Sigmoid colon (tissue), 7 donors: ENCODE measurements at places on chromosomes 7 and 10. TPM values are rescaled to one million over a fixed set of nuclear protein-coding genes. Genes with fewer than 3 reads are reported as not detected.
A peak's percentile ranks its signal among the peaks of the same experiment; 100 is the strongest.

DNA sequence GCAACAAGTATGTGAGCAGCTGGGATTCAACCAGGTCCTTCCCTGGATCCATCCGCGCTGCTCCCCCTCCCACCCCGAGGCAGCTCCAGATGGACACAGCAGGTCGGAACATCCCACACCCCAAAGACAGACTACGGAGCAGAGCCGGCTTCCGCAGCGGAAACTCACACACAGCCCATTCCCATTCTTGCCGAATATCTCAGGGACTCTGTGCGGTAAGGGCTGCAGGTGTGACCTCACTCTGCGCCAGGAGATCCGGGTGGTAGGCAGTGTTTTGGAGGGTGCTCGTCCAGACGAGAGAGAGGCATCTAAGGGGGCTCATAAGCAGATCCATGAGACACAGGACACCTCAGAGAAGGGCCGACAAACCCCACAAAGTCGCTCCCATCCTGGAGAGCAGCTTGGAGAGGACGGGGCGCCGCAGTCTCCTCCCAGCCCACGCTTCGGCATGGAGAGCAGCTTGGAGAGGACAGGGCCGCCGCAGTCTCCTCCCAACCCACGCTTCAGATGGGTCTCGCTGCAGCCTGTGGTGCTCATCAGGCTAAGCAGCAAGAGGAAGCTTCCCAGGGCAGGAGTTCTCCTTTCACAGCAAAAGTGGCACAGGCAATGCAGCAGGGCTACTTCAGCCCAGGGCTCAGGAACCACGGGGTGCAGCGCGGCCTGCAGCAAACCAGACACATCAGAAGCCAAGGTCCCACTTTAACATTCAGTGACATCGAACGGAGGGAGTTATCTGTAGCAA lies 179.9 kb downstream of the DIP2C start:
- H3K4me1 ChIP-seq = peaks cover 65% of the 10 kb centered on the region
- no peaks in the 10 kb centered on the region for H3K27me3 ChIP-seq
- no peaks in the 10 kb centered on the region for H3K36me3 ChIP-seq
- H3K4me3 ChIP-seq = no peak overlapping the region

- DNase-seq = no peak
- peaks cover 16% of the 10 kb centered on the region for H3K4me1 ChIP-seq
- no peaks in the 10 kb centered on the region for H3K27me3 ChIP-seq
- no peak overlapping the region for H3K4me3 ChIP-seq
- H3K36me3 ChIP-seq = no peaks in the 10 kb centered on the region
Measured at GRCh38 chr7:92647011-92647625, 56.9 kb upstream of the FAM133B start.

GRCh38 chr7:139774376-139774775 lies 3.4 kb downstream of the HIPK2 start:
- H3K27me3 ChIP-seq = no peaks in the 10 kb centered on the region
- no peak overlapping the region for H3K27ac ChIP-seq
- DNase-seq = no peak
- H3K4me1 ChIP-seq = peaks cover 21% of the 10 kb centered on the region
- no peaks in the 10 kb centered on the region for H3K36me3 ChIP-seq

DNA sequence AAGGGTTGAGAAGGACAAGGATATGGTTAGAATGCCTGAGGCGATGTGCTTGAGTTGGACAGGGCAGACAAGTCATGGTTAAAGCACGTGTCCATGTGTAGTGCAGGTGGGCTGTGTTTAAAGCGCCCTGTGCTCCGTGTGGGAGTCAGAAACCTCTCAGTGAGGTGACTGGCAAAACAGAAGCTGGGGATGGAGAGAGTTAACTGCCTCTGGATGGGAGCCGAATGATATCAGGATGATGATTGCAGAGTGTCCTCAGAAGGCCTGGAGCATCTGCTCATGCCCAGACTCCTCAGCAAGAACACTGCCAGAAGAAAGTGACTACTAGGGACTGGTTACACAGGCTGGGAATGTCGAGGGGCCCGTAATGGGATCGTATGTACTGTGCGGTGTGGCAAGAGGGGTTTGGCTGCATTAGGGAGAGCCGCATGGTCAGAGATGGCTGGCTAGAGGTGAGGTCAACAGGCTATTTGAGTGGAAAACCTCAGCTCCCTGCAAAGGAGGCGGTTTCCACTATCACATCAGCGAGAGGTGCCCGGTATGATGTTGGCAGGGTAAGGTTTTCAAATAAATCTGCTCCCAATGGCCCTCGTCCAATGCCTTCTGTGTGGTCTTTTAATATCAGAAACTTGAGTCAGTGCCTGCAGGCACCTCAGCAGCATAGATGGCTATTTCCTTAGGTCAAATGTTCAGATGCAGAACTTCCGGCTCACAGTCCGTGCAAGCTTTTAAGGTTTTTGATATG lies 26.1 kb upstream of the MRC1 start:
- no peak overlapping the region for H3K4me3 ChIP-seq
- no peaks in the 10 kb centered on the region for H3K36me3 ChIP-seq
- no peak for DNase-seq
- peaks cover 12% of the 10 kb centered on the region for H3K4me1 ChIP-seq
- H3K27ac ChIP-seq = no peak overlapping the region

- no peak for DNase-seq
- H3K4me1 ChIP-seq = no peaks in the 10 kb centered on the region
- no peaks in the 10 kb centered on the region for H3K27me3 ChIP-seq
Measured at GRCh38 chr7:157253850-157254249, 83.0 kb upstream of the DNAJB6 start.

GRCh38 chr10:3105905-3106304 lies 38.6 kb downstream of the PFKP start:
- H3K4me1 ChIP-seq = peaks cover 7% of the 10 kb centered on the region
- no peak overlapping the region for H3K27ac ChIP-seq

GRCh38 chr10:122164815-122165483 lies 106.1 kb upstream of the BTBD16 start:
- peaks cover 64% of the 10 kb centered on the region for H3K4me1 ChIP-seq
- H3K27ac ChIP-seq = peak overlapping the region; percentile 46
- no peaks in the 10 kb centered on the region for H3K36me3 ChIP-seq
- no peak for DNase-seq
- H3K27me3 ChIP-seq = no peaks in the 10 kb centered on the region

DNA sequence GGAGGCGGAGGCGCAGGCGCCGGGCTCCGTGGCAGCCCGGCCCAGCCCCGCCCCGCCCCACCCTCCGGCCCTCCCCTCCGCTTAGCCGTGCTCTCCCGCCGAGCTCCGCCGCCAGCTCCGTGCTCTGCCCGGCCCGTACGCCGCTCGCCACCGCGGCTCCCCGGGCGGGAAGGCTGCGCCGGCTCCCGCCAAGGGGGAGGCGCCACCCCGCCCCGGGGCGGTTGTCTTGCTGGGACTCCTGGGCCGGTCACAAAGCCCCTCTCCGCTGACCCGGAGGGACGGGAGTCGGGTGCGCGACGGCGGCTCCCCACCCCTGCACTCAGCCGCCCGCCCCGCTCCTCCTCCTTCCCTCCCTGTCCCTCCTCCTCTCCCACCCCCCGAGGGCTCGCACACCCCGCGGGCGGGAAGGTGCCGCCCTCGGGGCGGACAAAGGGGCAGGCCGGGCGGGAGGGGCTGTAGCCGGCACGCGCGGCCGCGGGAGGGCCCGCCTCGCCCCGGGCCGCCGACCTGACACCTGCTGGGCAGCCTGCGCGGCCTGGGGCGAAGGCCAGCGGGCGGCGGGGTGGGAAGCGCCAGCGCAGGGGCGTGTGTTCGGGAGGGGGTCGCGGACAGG lies 11.5 kb upstream of the SP8 start:
- no peak for DNase-seq
- no peak overlapping the region for H3K27ac ChIP-seq
- H3K4me3 ChIP-seq = peak overlapping the region; percentile 37
- H3K36me3 ChIP-seq = no peaks in the 10 kb centered on the region

- H3K4me3 ChIP-seq = no peak overlapping the region
- no peaks in the 10 kb centered on the region for H3K36me3 ChIP-seq
- no peaks in the 10 kb centered on the region for H3K4me1 ChIP-seq
Measured at GRCh38 chr7:54560723-54561122, 18.5 kb downstream of the VSTM2A start.

DNA sequence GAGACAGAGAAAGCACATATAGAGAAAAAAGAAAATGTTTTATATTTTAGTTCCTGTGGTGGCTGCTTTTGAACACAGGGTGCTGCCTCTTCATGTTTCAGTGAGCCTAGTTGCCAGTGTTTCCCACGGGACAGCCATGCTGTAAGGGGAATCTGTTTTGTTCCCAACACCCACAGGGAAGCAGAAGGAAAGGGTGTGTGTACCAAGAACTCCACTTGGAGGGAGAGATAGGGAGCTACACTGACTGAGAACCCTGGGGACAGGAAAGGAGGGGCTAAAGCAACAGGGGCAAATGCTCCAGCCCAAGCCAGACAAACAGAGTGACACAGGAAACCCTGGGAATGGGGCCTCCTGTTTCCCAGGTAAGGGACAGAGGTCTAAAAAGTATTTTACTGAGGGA lies 40.2 kb downstream of the FRMPD2 start:
- H3K4me1 ChIP-seq = no peaks in the 10 kb centered on the region
- no peaks in the 10 kb centered on the region for H3K36me3 ChIP-seq
- H3K27ac ChIP-seq = no peak overlapping the region
- no peak for DNase-seq

DNA sequence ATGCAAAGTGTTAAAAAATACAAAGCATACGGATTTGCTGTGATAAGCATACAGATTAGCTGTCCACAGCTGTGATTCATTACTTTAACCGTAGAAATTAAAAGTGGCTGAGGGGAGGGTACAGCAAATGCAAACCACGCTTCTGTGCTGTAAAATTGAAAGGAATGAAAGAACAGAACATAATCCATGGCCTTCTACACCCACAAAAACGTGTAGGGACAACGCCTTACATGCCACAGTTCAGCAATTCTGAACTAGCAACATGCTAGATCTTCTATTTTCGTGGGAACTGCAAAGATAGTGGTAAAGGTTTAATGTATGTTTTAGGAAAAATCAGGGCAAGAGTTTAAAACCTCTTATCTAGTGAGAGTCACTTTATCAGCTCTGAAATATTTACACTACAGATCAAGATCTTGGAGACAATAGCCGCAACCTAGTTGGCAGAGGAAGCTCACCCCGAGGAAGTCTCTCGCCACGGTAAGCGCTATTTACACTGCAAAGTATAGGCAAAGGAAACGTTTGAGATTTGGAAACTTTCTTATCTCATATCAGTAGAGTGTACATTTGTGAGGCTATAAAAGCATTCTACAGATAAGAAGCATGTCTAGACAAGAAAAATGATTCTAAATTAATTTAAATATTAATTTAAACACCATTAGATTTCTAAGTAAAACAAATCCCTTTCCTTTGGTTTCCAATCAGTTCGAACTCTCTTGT lies 193.6 kb downstream of the MLLT10 start:
- no peak for DNase-seq
- H3K27ac ChIP-seq = no peak overlapping the region
- H3K4me3 ChIP-seq = no peak overlapping the region
- no peaks in the 10 kb centered on the region for H3K4me1 ChIP-seq
- H3K27me3 ChIP-seq = no peaks in the 10 kb centered on the region
- no peaks in the 10 kb centered on the region for H3K36me3 ChIP-seq

GRCh38 chr10:132806561-132807003 lies 20.6 kb upstream of the NKX6-2 start:
- DNase-seq = peak; percentile 56
- no peak overlapping the region for H3K4me3 ChIP-seq
- no peaks in the 10 kb centered on the region for H3K4me1 ChIP-seq
- no peak overlapping the region for H3K27ac ChIP-seq
- H3K36me3 ChIP-seq = no peaks in the 10 kb centered on the region
- H3K27me3 ChIP-seq = no peaks in the 10 kb centered on the region

GRCh38 chr10:131549116-131549515 lies 237.6 kb upstream of the TCERG1L start:
- no peak overlapping the region for H3K27ac ChIP-seq
- H3K4me1 ChIP-seq = no peaks in the 10 kb centered on the region

GRCh38 chr7:88771417-88771816 lies 11.9 kb downstream of the ZNF804B start:
- DNase-seq = no peak
- H3K4me1 ChIP-seq = no peaks in the 10 kb centered on the region
- H3K4me3 ChIP-seq = no peak overlapping the region

- no peak for DNase-seq
- no peak overlapping the region for H3K27ac ChIP-seq
- no peaks in the 10 kb centered on the region for H3K27me3 ChIP-seq
- no peak overlapping the region for H3K4me3 ChIP-seq
Measured at GRCh38 chr10:71632896-71633600, 86.5 kb downstream of the C10orf105 start.

DNA sequence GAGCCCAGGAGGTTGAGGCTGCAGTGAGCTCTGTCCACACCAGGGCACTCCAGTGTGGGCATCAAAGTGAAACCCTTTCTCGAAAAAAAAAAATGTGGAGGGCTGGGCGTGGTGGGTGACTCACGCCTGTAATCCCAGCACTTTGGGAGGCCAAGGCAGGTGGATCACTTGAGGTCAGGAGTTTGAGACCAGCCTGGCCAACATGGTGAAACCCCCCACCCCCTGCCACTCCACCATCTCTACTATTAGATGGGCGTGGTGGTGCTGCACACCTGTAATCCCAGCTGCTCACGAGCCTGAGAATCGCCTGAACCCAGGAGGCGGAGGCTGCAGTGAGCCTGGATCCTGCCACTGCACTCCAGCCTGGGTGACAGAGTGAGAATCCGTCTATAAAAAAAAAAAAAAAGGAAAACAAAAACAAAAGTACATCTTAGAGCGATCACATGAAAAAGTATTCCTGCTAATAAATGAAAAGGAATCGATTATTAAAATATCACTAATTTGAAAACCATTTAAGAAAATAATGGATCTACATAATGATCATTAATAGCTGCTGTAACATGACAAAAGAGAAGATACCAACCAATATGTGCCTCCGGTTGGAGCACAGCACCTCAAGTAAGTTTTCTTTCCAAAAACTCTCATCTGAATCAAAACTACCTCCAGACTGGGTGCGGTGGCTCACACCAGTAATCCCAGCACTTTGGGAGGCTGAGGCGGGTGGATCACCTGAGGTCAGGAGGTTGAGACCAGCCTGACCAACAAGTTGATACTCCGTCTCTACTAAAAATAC lies 4.9 kb downstream of the HNRNPF start:
- no peaks in the 10 kb centered on the region for H3K27me3 ChIP-seq
- DNase-seq = no peak
- H3K4me1 ChIP-seq = peaks cover 57% of the 10 kb centered on the region
- no peaks in the 10 kb centered on the region for H3K36me3 ChIP-seq

The FBXO24 gene
- 2.8 TPM for total RNA-seq

The CFAP70 gene
- total RNA-seq = 1.8 TPM

The FAM180A gene
- 0.95 TPM for total RNA-seq

The SPAG6 gene
- total RNA-seq = not detected

The EPHA1 gene
- total RNA-seq = 1.5 TPM

The IL2RA gene
- 9.0 TPM for total RNA-seq

The LLCFC1 gene
- not detected for total RNA-seq

The TLL2 gene
- 0.14 TPM for total RNA-seq

The WIPF3 gene
- total RNA-seq = 0.66 TPM

The WEE2 gene
- not detected for total RNA-seq

The HKDC1 gene
- total RNA-seq = not detected

The VCL gene
- total RNA-seq = 273 TPM

The BLVRA gene
- 101 TPM for total RNA-seq
